ENCODE measurements at places on chromosomes 2 and 18. TPM values are rescaled to one million over a fixed set of nuclear protein-coding genes. Genes with fewer than 3 reads are reported as not detected.

CXXC1 gene
- polyA plus RNA-seq: 62.9 TPM

ZNF385B gene
- polyA plus RNA-seq: 12.7 TPM

ZBTB7C gene
- polyA plus RNA-seq: 12.6 TPM

GALNT5 gene
- 0.35 TPM for polyA plus RNA-seq

DNA sequence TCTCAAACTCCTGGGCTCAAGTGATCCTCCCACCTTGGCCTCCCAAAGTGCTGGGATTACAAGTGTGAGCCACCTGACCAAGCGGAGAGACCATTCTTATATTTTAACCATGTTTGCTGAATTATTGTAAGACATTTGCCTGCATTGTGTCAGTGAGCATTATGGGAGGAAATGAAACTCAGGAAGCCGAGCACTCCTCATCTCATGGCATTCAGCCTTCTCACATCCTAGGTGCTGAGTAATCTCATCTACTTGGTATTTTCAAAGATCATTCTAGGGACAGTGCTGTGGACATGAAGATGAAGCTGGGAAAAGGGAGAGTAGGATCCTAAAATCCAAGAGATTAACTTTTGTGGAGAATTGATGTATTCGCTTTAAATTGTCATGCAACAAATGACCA is 66.1 kb downstream of the NAPG start:
- no peak for DNase-seq

- DNase-seq: no peak
Observed at GRCh38 chr2:239326831-239327535, 73.8 kb downstream of the HDAC4 start.

DNA sequence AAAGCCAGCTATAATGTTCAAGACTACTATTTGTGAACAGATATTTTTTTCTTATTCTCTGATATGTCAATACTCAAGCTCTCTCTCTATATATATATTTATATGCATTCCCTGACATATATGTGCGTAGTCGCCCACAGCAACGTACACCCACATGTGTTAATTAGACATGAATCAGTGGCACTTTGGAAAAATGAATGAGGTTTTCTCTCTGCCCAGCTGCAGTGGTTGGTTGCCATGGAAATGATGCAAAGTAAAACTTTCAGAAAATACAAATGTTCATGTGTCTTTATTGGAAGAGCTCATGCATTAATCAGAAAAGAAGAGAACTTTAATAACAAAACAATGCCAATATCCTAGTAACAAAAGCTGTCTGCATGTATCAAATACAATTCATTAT is 34.7 kb downstream of the UNC80 start:
- no peak for DNase-seq

DNA sequence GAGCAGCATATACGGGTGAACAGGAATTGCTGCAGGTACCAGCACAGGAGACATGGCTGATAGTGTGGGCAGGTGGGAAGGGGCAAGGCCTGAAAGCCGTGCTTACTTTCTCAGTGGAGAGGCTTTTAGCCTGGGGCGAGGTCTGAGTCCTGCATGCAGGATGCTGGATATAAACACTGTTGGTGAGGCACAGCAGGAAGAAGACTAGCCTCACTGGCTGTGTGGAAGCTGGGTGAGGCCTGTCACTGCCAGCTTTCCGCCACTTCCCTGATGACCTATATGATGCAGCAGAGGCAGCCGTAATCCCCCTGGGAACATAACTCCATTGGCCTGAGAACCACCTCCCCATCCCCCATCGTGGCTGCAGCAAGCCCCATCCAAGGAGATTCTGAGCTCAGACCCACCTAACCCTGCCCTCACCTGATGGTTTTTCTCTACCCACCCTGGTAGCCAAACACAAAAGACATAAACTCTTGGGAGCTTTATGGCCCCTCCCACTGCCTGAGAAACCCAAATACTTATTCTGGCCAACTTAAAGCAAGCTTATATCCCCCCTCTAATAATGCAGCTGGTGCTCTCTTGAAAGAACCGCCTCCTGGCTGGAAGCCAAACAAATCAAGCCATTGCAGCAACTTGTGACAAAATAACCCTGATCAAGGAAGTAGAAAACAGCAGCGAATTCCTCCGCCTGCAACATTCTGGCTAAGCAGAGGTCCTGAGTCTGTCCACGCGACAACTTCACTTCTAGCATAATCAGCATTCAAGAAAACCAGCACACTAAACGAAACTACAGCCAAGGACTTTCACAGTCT is 54.6 kb upstream of the DSC1 start:
- no peak for DNase-seq

DNA sequence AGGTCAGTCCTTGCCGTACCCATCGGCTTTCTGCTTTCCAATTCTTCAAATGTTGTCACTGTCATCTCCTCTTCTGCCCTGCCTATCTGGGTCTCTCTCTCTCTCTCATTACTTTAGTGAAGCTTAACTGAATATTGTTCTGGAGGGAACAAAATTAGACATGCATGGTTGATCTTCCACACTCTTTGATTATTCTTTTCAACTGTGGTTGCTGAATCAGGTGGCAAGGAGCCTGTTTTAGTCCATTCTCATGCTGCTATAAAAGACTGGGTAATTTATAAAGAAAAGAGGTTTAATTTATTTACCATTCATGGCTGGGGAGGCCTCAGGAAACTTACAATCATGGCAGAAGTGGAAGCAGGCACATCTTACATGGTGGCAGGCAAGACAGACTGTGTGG is 157.9 kb downstream of the ARL4C start:
- DNase-seq: no peak

- peak; percentile 49 for DNase-seq
Observed at GRCh38 chr2:241217320-241218031, 29.0 kb downstream of the ANO7 start.
